Stimulated activated CD4-positive, alpha-beta T cell treated with anti-CD3 and anti-CD28 coated beads, TNF-alpha, amount 100 ng/mL, for 1 hour (primary cell): ENCODE measurements at places on chromosomes 3 and 15.

DNA sequence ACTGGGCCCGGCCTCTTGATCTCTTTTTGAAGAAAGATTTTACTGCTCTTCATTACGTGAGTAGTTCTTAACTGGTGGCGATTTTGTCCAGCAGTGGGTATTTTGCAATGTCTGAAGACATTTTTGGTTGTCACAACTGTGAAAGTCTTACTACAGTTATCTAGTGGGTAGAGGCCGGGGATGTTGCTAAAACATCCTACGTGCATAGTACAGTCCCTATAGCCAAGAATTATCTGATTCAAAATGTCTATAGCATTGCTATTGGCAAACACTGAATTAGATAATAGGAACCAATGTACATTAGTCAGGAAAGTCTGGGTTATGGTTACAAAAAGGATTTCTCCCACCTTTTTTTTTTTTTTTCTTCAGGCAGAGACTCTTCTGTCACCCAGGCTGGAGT, 38.1 kb downstream of the FOXL2 start:
- no peak for DNase-seq

DNA sequence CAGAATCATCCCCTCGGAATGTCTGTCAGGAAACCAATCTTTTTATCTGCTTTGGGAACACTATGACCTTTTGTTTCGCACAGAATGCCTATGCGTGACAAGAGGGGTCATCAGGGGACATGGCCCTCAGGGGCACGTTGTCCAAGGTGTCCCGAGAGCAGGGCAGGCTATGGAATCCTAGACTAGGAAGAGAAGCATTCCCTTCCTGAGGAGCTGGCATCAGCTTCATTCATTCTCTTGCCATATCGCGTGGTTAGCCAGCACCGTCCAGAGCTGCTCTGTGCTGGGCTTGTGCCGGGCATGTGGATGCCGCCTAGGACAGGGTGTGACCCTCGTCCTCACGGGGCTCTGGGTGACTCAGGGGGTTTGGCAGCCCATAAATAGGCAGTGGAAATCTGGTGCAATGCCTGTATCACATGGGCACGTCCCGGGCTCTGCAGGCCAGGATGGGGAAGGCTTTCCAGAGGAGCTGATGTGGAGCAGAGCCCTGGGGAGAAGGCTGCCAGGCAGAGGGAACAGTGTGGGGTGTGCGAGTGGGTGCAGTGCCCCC, 117.8 kb downstream of the TMEM266 start:
- DNase-seq = no peak

DNA sequence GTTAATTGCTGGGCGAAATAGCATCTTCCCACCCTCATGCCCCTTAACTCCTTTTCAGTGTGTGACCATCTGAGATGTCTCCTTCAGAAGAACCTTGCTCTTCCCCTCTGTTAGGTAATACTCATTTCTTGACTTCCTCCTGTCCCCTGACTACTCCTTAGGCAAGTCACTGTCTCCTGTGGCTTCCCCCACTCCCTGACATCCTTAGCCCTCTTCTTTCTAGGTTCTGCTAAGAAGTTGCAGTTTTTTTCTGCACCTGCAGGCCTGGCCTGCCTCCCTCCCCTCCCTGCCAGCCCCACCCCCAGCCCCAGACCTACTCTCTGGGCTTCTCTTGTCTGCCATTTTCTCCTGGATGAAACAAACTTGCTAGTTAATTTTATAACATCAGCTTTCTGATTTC, 15.2 kb upstream of the EID1 start:
- no peak for DNase-seq

DNA sequence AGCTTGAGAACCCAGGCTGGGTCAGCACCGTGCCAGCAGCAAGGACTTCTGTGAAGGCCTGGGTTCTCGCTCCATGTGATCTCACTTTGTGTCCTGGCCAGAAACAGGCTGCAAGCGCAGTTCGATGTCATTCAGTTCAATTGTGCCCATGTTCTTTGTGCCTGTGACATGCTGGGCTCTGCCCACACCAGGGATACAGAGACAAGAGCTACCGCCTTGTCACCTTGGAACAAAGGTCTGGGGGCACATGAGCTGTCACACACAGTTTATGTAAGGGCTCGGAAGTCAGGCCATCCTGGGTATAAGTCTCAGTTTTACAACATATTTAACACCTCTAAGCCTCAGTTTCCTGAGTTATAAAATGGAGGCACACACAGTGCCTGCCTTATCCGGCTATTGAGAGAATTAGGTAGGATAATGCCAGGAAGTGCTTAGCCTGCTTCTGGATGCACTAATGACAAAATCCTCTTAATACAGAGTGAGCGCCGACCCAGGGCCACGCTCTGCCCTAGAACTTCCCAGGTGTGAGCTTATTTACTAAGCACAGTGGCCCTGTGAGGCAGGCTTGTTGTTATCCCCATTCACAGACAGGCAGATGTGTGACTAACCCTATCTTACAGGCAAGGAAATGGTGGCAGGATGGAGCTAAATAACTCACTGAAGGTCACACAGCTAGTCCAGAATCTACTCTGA, 50.4 kb upstream of the LIMD1 start:
- DNase-seq = no peak

GRCh38 chr15:44711743-44712345, 527 bp downstream of the B2M start:
- DNase-seq = no peak

GRCh38 chr15:66147440-66147839, 106.1 kb downstream of the MEGF11 start:
- no peak for DNase-seq

DNA sequence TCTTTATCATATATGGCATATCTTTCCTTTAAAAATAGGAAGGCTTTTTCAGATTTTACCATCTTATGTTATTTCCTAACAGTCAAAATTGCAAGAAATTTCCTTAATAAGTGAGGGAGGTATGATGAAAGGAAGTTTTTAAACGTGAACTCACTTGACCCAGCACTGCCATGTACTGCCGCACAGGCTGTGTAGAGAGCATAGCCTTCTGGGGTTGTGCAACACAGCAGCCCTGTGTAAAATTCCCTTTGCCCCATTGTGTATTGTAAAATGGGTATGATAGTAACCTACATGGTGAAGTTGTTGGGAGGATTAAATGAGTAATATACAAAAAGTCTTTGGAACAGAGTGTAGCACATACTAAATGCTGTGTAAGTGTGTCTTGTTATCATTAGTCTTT, 78.6 kb downstream of the PEX5L start:
- DNase-seq = no peak

- no peak for DNase-seq
These were observed at the start of gene SQOR for GRCh38 chr15:45634432-45635190. TSS of gene SQOR (plus strand) at chr15:45635029. CDS start at chr15:45658924, 23,895 bp downstream.

- no peak for DNase-seq
These were observed 91.3 kb upstream of the SLC4A7 start for GRCh38 chr3:27575499-27575898.
